ENCODE measurements at places on chromosomes 7 and 10. TPM values are rescaled to one million over a fixed set of nuclear protein-coding genes. Genes with fewer than 3 reads are reported as not detected.

DNA sequence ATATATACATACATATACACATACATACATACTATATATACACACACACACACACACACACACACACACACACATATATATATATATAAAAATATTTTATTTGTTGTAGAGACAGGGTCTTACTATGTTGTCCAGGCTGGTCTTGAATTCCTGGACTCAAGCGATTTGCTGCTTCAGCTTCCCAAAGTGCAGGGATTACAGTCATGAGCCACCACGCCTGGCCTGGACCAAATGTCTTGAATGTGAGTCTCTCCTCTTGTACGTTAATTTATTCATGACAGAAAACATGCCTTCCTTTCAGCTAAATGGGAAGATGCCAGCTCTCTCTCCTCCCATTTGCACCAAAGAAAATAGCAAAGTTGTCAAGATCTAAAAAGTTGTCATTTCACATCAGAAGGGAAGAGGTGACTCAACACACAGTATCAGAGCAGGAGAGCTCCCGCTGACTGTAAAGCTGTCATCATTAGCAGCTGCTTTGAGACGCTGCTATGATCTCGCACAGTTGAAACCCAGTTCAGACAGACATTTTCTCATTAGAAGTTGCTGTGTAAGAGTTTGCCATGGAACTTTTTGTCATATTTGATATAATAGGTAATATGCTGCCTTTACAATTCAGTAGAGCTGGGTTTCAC is 224.3 kb downstream of the SFMBT2 start:
- DNase-seq, result no peak
- no peaks in the 10 kb centered on the region for H3K4me1 ChIP-seq
- H3K27ac ChIP-seq, result no peak overlapping the region
- no peak overlapping the region for H3K4me3 ChIP-seq

The FLNC gene
- 27.3 TPM for total RNA-seq

GRCh38 chr7:32034052-32034451 is 36.2 kb downstream of the PDE1C start:
- no peaks in the 10 kb centered on the region for H3K27me3 ChIP-seq
- H3K36me3 ChIP-seq, result no peaks in the 10 kb centered on the region
- DNase-seq, result no peak
- H3K4me1 ChIP-seq, result no peaks in the 10 kb centered on the region
- no peak overlapping the region for H3K27ac ChIP-seq

GRCh38 chr7:128879939-128880746 is 17.5 kb downstream of the ATP6V1F start:
- DNase-seq, result no peak
- no peaks in the 10 kb centered on the region for H3K4me1 ChIP-seq
- H3K36me3 ChIP-seq, result no peaks in the 10 kb centered on the region
- no peak overlapping the region for H3K27ac ChIP-seq

The PILRA gene
- 5.0 TPM for total RNA-seq

The PLXDC2 gene
- 43.1 TPM for total RNA-seq

The ENTPD1 gene
- total RNA-seq, result 7.7 TPM

- H3K36me3 ChIP-seq, result peaks cover 4% of the 10 kb centered on the region
- H3K27me3 ChIP-seq, result no peaks in the 10 kb centered on the region
- no peak overlapping the region for H3K4me3 ChIP-seq
- no peak overlapping the region for H3K27ac ChIP-seq
Measured at GRCh38 chr7:101315336-101315735, 6.3 kb downstream of the IFT22 start.

GRCh38 chr10:125120053-125120710 is 40.2 kb downstream of the CTBP2 start:
- no peaks in the 10 kb centered on the region for H3K36me3 ChIP-seq
- no peaks in the 10 kb centered on the region for H3K27me3 ChIP-seq
- DNase-seq, result no peak
- H3K4me1 ChIP-seq, result peaks cover 96% of the 10 kb centered on the region
- no peak overlapping the region for H3K4me3 ChIP-seq

- H3K4me1 ChIP-seq, result no peaks in the 10 kb centered on the region
- H3K27me3 ChIP-seq, result no peaks in the 10 kb centered on the region
- no peaks in the 10 kb centered on the region for H3K36me3 ChIP-seq
Measured at GRCh38 chr7:102255916-102256315, 30.8 kb upstream of the SH2B2 start.

DNA sequence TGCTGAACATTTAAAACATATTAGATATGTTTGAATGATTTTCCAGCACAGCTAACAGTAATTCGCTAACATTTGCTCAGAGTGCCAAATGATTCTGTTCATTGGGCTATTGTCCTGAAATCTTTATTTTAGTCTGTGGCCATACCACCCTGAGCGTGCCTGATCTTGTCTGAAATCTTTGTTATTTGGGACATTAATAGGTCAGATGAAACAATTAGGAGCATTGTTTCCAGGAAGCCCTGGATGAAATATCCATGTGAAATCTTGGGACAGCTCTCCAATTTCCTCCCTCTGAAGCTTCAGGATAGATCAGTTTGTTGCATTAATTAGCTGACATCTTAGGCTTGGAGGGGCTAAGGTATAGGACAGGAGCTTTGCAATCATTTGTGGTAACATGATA is 512.0 kb downstream of the KIF20B start:
- no peak overlapping the region for H3K4me3 ChIP-seq
- no peak overlapping the region for H3K27ac ChIP-seq
- no peaks in the 10 kb centered on the region for H3K27me3 ChIP-seq
- no peak for DNase-seq
- no peaks in the 10 kb centered on the region for H3K4me1 ChIP-seq

DNA sequence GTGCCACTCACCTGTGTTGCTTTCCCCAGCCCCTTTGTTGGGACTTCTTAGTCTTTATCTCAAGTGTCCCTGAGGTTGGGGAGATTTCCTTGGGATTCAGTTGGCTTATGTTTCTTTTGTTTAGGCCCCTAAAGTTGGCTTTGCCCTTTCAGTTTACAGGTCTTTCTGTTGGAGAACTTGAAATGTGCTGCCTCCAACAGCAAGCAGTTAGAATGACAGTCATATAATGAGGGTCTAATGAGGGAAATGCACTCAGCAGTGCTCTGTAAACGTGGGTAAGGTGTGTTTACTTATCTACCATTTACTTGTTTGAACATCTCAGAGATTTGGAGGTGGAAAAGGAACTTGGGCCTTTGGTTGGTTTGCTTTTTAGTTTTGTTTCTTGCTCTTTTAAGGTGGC is 191.4 kb upstream of the STK17A start:
- no peaks in the 10 kb centered on the region for H3K4me1 ChIP-seq
- no peaks in the 10 kb centered on the region for H3K36me3 ChIP-seq
- no peaks in the 10 kb centered on the region for H3K27me3 ChIP-seq
- H3K4me3 ChIP-seq, result no peak overlapping the region
- no peak for DNase-seq

DNA sequence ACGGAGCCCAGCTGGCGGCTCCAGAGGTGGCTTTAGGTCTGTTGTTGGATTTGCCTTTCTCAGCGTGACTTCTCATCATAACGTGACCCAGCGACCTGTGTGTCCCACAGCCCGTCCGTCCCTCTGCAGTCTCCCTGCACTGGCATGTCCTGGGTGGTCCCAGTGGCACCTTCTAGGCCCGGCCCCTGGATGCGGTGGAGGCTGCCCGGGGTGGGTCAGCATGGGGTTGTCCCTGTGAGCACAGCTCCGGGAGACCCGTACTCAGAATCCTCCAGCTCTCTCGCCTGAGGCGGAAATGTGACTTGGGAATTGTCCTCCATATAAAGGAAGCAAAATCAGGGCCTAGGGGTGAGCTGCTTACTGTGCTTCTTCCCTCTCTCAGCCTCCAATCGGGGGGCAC is 25.6 kb upstream of the AP5Z1 start:
- H3K36me3 ChIP-seq, result peaks cover 12% of the 10 kb centered on the region
- no peaks in the 10 kb centered on the region for H3K27me3 ChIP-seq
- no peak overlapping the region for H3K27ac ChIP-seq
- DNase-seq, result no peak
- no peak overlapping the region for H3K4me3 ChIP-seq
- H3K4me1 ChIP-seq, result peaks cover 27% of the 10 kb centered on the region

DNA sequence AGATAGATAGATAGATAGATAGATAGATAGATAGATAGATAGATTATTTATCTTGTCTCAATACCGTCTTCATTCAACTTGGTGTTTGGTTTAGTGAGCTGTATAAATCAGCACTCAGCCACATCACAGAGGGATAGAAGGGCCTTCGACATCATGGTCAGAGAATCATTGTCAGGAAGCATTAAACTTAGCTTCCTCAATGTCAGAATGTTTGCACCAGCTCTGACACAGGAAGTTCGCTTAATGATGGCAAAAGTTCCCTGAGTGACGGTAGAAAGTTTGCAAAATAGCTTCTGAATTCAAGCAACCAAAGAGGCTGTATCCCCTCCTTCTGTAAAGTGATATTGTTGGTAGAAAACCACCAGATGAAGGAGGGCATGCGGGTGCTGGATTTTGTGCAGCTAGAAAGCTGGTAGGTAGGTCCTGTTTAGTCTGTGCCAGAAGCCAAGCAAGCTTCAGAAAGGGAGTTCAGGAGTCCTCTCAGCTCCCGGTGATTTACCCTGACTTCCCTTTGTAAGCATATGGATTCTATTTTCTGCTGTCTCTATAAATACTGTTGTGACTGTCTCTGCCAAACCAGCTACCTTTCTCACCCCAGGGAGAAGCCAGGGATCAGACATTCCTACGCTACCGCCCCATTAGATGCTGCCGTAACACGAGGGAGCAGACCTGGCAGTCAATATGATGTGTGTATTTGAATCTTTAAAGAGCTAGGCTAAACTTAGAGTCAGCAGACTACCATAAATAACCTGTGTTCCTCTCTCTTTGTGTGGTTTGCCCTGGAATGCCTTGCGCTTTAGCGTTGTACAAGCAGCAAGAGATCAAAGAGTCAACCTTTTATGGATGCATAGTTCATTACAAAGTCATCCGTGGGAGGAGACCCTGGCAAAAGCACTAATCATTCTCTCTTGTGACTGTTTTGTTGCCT is 200.5 kb upstream of the KIAA1217 start:
- H3K4me1 ChIP-seq, result peaks cover 9% of the 10 kb centered on the region
- H3K36me3 ChIP-seq, result no peaks in the 10 kb centered on the region
- no peaks in the 10 kb centered on the region for H3K27me3 ChIP-seq

GRCh38 chr7:19677180-19677579 is 31.7 kb downstream of the POLR1F start:
- H3K27me3 ChIP-seq, result no peaks in the 10 kb centered on the region
- no peaks in the 10 kb centered on the region for H3K36me3 ChIP-seq
- no peak overlapping the region for H3K27ac ChIP-seq
- peaks cover 7% of the 10 kb centered on the region for H3K4me1 ChIP-seq
- H3K4me3 ChIP-seq, result no peak overlapping the region

The LSM8 gene
- 47.7 TPM for total RNA-seq

All from esophagus squamous epithelium (tissue), 5 donors.